ENCODE measurements at places on chromosomes 5 and 9. TPM values are rescaled to one million over a fixed set of nuclear protein-coding genes. Genes with fewer than 3 reads are reported as not detected.

The C5orf58 gene
- total RNA-seq, result not detected

GRCh38 chr5:124001036-124001615 is 489.1 kb downstream of the CSNK1G3 start:
- ATAC-seq, result no peak

The GNA14 gene
- 3.9 TPM for total RNA-seq

DNA sequence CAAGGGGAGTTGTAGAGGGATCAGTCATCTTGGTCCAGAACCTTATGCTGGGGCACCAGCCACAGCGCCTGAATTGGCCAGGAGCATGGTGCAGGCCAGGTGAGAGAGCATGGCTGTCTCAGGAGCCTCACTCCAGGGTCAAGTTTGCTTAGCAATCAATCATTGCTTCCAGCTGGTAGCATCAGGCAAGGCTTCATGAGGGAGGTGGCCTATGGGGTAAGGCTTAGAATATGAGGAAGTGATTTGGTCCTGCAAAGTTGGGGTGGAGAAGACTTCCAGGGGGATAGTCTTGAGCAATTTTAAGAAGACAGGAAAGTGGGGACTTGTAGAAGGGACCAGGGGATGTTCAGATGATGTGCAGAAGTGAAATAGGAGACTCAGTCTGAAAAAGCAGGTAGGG is 53.9 kb upstream of the PITX1 start:
- no peak for ATAC-seq

DNA sequence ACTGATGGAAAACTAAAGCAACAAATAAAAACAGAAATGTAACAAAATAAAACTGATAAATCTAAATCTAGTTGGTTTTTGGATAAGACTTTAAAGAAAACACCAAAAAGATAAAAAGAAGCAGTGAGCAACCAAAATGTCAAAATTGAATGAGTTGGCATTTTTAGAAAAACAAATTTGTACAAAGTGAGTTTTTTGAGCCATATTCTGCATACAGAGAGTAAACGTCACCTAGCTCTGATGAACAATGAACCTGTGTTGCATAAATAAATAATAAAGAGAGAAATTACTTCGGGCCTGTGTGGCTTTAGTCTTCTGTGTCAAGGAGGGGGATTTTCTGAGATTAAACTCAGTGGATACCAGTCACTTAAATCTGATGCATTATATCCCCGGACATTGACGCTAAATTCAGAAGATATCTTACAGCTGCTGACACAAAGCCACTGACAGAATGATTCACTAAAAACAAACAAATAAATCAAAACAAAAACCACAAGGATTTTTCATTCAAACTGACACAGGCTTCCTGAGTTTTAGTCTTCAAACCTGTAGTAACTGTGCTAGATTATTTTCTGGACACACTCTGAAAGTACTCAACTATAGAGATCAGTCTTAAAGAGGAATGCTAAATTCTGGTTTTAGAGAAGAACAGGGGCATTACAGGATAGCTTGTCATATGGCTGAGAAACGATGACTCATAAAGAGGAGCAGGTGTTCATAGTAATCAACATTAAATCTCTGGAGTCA is 403.5 kb upstream of the ST8SIA4 start:
- no peak for ATAC-seq

- no peak for ATAC-seq
Observed at GRCh38 chr5:159825551-159826051, 90.7 kb upstream of the ADRA1B start.

The NUTM2G gene
- total RNA-seq, result not detected

DNA sequence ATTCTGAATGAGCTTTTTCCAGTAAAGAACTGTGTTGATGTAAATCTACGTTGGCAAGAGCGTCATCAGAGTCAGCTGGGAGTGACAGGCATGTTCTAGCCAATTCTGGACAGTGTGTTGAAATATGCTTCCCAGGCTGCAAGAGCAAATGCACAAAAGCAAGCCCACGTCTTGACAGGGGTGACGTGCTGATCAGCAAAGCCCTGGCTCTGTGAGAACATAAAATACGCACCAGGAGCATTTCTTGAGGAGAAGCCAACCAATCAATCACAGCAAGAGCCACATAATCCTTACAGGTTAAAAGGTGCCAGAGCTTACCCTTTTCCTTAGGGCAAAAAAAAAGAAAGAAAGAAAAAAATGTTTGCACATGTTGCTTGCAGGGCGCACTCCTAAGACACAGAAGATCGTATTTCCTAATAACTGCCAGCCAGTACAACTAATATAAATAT is 148.1 kb downstream of the PDE4D start:
- ATAC-seq, result peak; percentile 84

GRCh38 chr9:106962615-106963363 is 99.8 kb downstream of the ZNF462 start:
- ATAC-seq, result no peak

DNA sequence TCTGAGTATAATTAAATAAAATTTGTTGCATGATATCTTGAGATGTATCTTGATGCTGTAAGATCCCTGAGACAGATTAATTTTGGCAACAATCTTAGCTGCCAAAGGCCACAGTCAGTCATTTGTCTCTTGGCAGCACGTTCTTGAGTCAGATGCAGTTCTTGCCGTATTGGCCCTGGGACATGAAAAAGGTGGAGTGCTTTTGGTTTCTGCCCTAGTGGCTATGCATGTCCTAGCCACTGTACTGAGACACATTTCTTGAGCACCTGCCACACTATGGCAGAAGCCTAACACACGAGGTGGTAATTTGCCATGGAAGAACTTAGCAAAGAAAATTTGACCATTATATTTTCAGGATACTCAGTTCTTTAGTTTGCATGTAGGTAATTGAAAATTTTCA is 45.0 kb upstream of the PHF2 start:
- no peak for ATAC-seq

DNA sequence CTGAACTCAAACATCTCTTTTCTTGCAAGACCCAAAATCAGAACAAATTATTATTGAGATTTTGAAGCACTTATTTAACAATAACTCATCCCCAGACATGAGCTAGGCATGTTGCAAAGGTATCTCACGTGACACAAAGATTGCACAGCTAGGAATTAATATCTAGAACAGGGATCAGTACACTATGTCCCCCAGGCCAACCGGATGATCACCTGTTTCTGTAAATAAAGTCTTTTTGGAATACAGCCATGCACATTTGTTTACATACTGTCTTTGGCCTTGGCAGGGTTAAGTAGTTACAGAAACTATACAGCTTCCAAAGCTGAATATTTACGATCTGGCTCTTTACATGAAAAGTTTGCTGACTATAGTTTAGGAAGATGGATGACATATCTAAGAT is 287.7 kb downstream of the ACTL7B start:
- no peak for ATAC-seq

- no peak for ATAC-seq
Observed at GRCh38 chr9:107173422-107174180, 109.5 kb upstream of the RAD23B start.

DNA sequence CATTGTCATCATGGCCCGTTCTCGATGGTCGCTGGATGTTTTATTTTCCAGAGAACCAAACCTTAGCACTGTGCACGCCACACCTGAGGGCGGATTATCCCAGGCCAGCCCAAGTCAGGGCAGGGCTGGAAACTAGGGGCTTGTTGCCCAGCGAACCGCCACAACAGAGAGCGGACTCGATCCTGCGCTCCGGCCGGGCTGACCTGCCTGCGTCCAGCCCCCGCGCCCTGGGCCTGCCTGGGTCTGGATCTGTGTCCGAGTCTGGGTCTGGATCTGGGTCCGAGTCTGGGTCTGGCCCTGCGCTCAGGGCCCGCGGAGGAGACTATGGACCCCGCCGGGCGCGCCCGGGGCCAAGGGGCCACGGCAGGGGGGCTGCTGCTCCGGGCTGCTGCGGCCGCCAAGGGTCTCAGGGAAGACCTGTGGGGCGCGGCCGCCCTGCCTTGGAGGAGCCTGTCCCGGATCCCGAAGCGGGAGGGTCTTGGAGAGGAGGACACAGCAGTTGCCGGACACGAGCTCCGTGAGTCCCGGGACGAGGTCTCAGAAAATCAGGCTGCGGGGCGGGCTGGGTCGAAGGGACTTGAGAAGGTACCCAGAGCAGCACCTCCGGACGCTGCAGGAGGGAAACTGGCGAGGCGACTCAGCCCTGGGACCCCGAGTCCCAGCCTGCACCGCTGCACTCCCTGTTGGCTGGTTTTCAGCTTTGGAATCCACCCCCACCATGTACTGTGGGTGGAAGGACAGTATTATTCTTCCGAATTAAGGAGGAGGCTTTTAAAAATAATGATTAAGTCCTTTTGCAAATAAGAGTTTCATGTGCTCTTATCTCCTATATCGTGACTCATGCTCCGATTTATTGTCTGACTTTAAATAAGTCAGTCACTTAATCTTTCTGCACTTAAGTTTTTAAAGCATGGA is at the start of gene ANKDD1B:
ANKDD1B (plus strand) TSS at position 143 of the 915 bp plus-strand sequence; CDS start at position 325, 182 bp downstream.
- peak; percentile 39 for ATAC-seq

The MARVELD2 gene
- total RNA-seq, result 6.3 TPM

DNA sequence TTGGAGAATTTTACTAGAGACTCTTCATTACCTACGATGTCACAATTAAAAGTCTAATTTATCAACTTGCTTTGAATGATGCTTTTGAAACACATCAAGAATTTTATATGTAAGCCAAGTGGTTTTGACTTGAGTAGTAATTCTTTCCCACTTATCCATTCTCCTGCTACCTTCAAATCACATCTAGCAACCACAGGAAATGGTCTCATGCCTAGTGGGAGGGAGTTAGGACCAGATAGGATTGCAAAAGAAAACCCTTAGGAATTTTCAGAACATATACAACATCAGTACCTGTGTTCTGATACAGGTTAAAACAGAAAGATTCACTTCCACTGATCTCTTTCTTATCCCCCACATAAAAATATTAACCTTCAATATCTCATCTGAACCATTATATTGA is 260.4 kb downstream of the CWC27 start:
- ATAC-seq, result no peak

The NAIF1 gene
- 9.6 TPM for total RNA-seq

DNA sequence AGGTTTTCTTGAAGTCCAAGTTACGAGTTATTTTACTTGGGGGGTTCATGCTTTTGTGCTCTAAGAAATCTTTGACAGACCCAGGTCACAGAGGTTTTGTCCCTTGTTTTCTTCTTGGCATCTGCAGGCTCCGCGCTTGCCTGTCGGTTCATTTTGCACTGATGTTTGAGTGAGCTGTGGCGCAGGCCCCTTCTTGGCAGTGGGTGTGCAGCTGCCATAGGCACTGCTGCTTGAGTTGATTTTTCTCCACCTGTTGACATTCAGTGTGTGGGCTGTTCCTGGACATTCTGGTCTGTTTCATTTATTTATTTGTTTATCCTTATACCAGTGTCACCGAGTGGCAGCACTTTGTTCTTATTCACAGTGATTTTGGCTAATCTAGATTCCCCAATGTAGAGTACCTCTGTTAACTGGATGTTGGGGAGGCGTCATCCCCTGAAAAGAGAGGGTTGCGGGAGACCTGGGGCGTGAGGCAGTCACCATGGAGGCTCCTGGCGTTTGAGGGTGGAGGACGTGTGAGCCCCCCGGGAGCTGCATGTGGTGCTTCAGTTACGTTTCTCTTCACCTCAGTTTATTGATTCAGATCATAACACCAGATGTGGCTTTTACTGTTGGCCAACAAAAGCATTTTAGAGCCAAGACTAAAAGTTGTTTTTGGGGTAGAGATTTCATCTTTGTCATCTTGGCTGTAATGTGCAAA is 121.4 kb upstream of the CACNA1B start:
- no peak for ATAC-seq

DNA sequence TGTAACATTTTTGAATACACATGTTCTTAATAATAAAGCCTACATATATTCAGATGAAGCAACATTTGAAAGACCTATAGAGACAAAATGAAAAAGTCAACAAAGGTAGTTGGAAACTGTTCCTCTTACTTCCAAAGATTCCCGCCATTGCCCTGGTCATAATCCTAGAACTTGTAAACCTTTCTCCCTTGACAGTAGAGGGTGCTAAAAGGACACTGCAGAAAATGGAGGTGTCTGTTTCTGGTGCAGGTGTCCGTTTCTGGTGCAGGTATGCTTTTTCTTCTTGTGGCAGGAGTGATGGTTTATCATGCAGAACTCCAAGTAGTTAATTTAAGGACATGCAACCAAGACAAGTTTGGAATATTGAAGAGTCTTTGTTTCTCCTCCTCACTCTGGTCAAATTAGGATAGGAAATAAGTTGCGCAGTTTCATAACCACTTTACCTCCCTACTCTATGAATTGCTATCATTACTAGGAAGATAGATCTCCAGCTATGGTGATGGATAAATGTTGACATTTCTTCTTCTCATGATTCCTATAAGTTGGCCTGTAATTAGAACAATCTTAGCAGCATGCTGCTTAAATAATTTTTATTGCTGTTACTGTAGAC is 56.0 kb upstream of the FAM174A start:
- ATAC-seq, result no peak

GRCh38 chr5:76663573-76663972 is 40.4 kb upstream of the F2RL2 start:
- no peak for ATAC-seq

DNA sequence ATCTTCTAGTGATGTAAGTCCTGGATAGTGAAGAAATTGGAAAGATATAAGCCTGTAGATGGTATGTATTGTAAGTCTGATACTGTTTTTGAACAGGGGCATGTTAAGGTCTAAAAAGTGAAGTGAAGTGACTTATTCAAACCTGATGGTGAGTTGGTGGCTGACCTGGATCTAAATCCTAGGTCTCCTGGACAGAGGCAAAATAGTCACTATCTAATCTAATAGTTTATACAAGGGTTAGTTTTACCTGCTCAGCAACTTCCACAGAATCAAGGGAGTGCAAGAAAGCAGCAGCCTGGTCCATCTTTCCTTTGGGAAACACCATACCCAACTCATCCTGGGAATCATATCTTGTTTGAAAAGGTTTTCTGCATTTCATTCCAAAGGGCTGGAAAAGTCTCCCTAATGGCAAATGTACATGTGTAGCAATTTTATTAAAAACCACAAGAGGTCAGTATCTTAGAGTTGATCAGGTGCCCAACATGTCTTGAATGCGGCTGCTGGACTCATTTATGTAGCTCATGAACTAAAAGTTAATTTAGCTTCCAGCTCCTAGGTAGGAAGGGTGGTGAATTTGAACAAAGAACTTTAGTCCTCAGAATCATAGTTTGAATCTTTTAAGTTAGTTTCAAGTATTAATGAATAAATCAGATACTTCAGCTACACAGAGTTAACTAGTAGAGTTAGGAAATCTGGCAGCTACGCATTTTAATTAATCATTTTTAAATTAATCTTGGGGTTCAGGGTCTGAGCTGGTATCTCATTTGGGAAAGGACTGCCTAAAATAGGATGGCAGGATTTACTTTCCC is 26.0 kb downstream of the SKP2 start:
- peak; percentile 51 for ATAC-seq

The SH2D3C gene
- 8.8 TPM for total RNA-seq
